ENCODE measurements at places on chromosomes 7 and 10. TPM values are rescaled to one million over a fixed set of nuclear protein-coding genes. Genes with fewer than 3 reads are reported as not detected.
A peak's percentile ranks its signal among the peaks of the same experiment; 100 is the strongest.

KCNK18 gene
- total RNA-seq, result not detected

DOCK1 gene
- 13.0 TPM for total RNA-seq

- peaks cover 28% of the 10 kb centered on the region for H3K4me1 ChIP-seq
- H3K4me3 ChIP-seq, result no peak overlapping the region
- peak; percentile 18 for DNase-seq
- no peak overlapping the region for H3K27ac ChIP-seq
These were observed 4.2 kb upstream of the HOXA13 start for GRCh38 chr7:27203964-27204594.

FBXW4 gene
- total RNA-seq, result 75.2 TPM

Measured in right atrium auricular region (tissue), 2 donors.